Right kidney (tissue), 9 donors: ENCODE measurements at places on chromosomes 2 and 18.
A peak's percentile ranks its signal among the peaks of the same experiment; 100 is the strongest.

GRCh38 chr2:202877699-202878098 lies 6.1 kb upstream of the ICA1L start:
- no peak for DNase-seq

GRCh38 chr2:226647621-226648518 lies 151.8 kb downstream of the IRS1 start:
- no peak for DNase-seq

GRCh38 chr2:197011801-197012641 lies 85.5 kb upstream of the PGAP1 start:
- no peak for DNase-seq

GRCh38 chr2:3633089-3633981 lies 24.7 kb upstream of the ALLC start:
- DNase-seq, result no peak

GRCh38 chr2:152694161-152694661 lies 23.1 kb downstream of the PRPF40A start:
- no peak for DNase-seq

DNA sequence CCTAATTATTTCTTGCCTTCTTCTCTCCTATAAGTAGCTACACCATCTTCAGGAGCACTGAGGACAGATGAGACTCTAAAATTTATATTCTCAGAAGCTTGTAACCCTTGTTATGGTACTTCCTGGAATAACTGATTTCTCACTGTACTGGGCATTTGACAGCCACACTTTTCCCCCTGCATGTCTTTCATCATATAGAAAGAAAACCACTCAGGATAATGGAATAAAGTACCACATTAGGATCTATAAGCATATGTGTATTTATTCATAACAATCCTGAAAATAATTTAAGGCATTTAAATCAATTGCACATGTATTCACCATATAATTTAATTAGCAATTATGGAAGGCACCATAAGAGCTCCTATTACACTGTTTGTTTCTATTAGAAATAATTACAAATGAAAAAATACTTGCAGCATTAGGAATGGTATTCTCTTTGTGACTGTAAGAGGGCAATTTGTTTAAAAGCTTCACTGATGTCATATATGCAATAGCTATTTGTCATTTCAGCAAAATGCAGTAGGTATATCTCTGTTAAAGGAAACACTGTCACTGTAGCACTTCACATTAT lies 216.9 kb upstream of the FSHR start:
- no peak for DNase-seq

GRCh38 chr2:219662566-219662965 lies 35.1 kb downstream of the SLC4A3 start:
- no peak for DNase-seq

GRCh38 chr2:64525317-64525613 lies 1.1 kb downstream of the AFTPH start:
- DNase-seq, result no peak

DNA sequence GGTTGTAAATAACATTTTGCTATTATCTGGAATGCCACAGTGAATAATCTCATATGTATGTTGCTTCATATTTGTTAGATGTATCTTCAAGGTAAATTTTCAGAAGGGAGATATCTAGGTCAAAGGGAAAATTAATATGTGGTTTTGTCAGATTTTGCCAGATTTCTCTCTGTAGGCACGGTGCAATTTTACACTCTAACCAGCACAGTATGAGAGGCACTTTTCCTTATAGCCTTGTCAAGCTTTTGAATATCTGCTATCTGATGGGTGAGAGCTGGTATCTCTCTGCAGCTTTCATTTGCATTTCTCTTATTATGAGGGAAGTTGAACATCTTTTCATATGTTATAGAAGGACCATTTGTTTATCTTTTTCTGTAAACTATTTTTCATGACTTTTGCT lies 175.7 kb upstream of the PGAP1 start:
- DNase-seq, result no peak

DNA sequence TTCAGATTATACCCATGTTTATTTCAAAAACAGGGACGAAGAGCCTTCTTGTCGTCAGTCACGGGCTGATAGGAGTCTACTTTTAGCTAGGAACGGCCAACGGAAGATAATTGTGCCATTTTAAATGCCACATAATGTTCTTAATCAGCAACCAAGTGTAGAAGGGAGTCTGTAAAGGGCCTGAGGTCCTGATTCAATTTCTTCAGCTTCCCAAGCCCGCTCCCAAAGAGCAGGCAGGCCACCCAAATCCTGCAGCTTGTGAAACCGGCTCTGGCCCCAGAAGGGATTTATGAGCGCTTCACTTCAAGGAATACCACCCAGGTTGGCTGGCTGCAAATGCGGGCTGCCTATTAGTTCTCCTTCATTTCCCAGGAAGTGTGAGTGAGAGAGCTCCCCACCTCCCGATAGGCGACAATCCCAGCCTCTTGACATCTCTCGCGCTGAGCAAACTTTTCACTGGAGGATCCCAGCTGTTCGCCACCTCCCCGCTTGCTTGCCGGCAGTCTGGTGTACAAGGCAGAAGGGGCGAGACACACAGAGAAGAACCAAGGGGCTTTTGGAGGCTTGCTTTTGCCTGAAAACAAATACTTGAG lies 272.9 kb downstream of the CDH20 start:
- DNase-seq, result peak; percentile 55

DNA sequence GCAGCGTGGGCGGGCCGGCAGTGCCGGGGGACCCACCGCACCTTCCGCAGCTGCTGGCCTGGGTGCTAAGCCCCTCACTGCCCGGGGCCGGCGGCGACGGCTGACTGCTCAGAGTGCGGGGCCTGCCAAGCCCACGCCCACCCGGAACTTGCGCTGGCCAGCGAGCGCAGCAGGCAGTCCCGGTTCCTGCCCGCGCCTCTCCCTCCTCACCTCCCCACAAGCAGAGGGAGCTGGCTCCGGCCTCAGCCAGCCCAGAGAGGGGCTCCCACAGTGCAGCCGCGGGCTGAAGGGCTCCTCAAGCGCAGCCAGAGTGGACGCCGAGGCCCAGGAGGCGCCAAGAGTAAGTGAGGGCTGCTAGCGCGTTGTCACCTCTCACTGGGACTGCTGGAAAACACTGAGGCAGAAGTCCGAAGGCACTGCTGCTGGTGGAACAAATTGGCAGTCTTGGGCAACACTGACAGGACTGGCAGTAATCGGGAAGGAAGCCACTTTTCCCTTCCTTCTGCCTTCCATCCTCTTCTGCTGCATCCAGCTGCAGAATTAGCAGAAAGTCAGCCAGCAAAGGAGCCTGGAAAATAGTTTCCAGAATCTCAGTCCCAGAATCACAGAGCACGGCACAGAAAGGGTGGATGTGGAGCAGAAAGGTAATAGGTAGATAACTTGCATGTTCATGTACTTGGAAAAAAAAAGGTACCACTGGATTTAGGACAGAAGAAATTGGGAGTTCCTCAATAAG lies 179.4 kb upstream of the FN1 start:
- DNase-seq, result no peak

- no peak for DNase-seq
Measured at GRCh38 chr2:37869771-37870170, 55.3 kb upstream of the RMDN2 start.

GRCh38 chr2:44778671-44779476 lies 162.6 kb upstream of the SIX3 start:
- no peak for DNase-seq

- no peak for DNase-seq
Measured at GRCh38 chr2:17271416-17271815, 246.8 kb downstream of the RAD51AP2 start.

DNA sequence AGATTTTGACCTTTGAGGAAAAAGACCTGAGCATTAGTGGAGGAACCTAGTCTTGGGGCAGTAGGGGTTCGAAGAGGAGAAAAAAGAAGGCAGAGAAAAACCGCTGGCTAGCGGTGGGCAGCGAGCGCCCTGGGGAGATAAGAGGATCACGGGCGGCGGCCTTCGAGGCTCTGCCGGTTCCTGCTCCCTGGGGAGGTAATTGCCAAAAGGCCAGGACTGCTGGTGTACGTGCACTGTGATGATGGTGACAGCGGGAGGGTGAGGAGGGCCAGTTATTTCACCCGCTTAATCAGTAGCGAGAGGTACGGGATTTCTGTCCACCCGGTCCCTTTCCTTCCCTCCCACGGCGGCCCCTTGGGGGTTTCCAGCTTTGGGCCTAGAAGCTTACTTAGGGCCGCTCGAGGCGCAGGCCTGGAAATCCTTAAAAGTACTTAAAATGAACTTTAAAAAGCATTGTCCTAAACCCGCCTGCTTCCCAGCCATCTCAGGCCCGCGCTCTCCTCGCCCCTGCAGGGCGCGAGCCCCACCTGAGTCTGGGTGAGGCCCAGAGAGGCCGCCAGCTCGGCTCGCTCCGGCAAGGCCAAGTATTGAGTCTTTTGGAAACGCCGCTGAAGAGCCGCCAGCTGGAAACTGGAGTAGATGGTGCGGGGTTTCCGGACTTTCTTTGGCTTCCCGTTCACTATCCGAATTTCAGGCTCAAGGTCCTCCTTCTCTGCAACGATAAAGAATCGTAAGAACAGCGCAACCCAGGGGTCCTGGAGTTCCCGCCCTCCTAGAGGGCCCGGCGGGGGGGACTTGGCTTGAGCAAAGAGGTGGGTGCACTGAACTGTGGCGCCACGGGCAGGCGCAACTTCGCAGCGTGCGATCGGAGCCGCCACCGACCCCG lies 1.5 kb downstream of the DLX2 start:
- DNase-seq, result peak; percentile 68
